Epithelial cell of prostate (primary cell): ENCODE measurements at places on chromosomes 16 and 17.
A peak's percentile ranks its signal among the peaks of the same experiment; 100 is the strongest.

DNA sequence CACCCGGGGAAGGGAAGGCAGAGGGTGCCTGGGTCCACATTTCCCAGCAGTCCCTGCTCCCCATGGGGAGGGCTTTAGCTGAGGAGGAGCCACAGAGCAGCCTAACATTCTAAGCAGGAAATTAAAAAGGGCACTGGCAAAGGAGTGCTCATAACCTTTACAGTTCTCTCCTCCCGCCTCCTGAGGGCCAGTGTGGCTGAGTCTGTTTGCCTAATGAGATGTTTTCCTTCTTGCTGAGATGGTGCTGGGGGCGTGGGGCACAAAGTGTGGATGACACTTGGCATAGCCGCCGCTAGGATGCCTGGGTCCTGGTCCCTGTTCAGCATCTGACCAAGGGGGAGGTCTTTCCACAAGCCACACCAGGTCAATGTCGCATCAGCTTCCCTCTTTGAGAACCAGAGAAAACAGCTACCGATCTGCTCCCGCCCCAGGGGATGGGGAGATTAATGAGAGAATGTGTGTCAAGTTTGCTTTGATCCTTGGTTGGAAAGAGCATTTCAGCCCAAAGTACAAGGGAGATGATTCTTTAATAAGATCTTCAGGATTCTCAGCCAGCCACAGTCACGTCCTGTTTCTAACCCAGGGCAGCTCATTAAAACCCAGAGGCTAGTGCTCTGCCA is 5.8 kb downstream of the KIF18B start:
- DNase-seq, result no peak

DNA sequence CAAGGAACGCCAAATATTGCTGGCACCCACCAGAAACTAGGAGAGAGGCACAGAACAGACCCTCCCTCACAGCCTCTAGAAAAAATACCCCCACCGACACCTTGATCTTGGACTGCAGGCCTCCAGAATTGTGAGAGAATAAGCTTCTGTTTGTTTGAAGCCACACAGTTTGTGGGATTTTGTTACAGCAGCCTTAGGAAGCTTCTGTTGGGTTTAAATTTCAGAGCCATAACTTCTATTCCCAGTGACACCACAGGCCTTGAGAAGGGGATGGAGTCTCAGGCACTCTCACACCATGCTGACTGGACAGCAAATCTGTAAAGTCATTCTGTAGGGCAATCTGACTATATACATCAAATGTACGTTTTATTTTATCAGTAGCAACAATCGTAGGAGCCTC is 38.6 kb downstream of the RNF112 start:
- no peak for DNase-seq

DNA sequence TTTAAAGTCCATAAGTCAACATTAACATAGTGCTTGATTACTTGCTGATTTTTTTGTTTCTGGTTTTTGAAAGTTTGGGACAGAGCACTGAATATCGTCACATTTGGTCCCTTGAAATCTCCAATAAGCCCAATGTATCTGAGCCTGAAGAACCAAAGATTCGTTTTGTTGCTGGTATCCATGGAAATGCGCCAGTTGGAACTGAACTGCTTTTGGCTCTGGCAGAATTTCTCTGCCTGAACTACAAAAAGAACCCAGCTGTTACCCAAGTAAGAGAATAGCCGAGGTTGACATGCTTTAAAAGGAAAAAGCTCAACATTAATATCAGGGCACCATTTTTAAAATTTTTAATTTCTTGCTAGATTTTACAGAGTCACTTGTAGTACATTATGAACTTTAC is 27.7 kb upstream of the GOSR1 start:
- DNase-seq, result no peak

- no peak for DNase-seq
Measured at GRCh38 chr16:84995663-84996062, 15.7 kb downstream of the ZDHHC7 start.

GRCh38 chr16:87723226-87723623 is 42.6 kb downstream of the KLHDC4 start:
- DNase-seq, result no peak

DNA sequence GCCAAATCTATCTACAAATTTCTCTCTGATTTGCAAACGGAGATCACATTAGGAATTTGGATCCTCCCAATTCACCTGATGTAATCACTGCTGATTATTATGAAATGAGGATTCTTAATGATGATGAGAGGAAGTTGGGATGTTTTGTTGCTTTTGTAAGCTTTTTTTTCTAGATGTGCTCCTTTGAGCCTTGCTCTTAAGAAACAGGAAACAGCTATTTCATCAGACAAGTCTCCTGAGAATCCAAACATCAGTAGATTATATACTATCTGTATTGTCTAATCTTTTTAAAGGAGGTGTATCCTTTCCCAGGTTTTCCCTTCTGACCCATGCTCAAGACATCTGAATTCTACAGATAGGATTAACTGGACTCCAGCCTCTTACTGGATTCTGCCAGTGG is 73.3 kb downstream of the KIF2B start:
- DNase-seq, result no peak

DNA sequence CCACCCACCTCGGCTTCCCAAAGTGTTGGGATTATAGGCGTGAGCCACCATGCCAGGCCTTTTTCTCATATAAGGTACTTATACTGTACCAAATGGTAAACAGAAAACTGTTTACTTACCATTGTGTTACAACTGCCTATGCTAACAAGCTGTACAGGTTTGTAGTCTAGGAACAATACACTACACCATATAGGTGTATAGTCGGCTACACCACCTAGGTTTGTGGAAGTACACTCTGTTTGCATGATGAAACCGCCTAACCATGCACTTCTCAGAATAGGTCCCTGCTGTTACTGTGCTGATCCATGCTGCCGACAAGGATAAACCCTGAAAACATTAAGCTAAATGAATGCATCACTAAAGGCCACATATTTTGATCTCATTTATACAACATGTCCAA is 18.9 kb downstream of the DNAJA2 start:
- no peak for DNase-seq

DNA sequence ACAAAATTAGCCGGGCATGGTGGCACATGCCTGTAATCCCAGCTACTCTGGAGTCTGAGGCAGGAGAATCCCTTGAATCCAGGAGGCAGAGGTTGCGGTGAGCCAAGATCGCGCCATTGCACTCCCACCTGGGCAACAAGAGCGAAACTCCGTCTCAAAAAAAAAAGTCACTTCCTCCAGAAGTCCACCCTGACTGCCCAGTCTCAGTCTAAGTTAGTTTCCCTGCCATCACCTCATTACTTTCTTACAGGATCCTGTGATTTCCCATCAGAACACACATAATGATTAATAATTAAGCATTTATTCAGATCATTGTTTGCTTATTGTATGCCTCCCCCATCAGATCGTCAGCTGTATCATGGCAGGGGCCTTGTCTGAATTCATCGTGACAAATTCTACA is 31.6 kb downstream of the ABCC3 start:
- DNase-seq, result no peak

GRCh38 chr16:74079232-74079586 is 217.4 kb upstream of the PSMD7 start:
- DNase-seq, result no peak

DNA sequence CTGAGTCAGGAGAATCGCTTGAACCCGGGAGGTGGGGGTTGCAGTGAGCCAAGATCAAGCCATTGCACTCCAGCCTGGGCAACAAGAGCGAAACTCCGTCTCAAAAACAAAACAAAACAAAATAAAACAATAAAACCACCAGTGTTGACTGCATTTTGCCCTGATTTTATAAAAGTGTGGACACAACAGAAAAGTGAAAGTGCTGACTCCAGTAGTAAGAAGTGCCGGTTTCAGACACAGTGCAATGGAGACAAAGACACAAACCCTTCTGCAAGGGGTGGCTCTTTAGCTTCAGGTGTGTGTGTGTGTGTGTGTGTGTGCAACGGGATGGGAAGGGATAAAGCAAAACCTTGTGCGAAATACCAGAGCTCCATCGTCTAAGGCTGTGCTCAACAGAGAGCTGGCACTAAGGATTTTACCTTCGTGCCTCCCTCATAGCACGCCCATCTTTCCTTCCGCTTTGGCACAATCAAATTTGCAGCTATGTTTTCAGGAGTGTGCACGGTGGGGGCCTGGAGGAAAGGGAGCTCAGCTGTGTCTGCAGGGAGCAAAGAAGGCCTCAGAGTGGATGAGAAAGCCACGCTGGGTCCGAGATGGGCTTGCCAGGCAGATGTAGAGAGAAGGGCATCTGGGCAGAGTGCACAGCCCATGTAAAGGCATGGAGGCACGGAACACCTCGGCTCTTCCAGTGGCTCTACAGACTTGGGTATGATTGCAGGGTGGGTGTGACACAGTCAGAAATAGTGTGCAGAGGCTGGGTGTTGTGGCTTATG is 15.5 kb downstream of the MXRA7 start:
- no peak for DNase-seq

DNA sequence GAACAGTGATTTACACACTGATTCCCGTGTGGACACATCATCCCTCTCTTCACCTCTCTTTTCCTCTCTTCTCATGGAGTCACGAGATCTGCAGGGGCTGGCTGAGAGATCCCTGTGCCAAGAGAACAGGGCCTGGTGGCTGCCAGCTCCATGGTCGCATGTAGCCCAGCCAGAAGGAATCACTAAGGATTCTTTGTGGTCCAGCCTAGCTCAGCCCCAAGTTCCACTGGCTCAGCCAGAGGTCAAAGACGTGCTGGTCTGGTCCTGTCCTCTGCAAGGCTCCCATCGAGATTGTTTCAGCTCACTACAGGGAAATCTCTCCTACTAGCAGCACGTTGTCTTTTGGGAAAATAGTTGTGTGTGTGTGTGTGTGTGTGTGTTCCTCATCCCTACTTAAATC is 66.4 kb downstream of the NDEL1 start:
- no peak for DNase-seq

DNA sequence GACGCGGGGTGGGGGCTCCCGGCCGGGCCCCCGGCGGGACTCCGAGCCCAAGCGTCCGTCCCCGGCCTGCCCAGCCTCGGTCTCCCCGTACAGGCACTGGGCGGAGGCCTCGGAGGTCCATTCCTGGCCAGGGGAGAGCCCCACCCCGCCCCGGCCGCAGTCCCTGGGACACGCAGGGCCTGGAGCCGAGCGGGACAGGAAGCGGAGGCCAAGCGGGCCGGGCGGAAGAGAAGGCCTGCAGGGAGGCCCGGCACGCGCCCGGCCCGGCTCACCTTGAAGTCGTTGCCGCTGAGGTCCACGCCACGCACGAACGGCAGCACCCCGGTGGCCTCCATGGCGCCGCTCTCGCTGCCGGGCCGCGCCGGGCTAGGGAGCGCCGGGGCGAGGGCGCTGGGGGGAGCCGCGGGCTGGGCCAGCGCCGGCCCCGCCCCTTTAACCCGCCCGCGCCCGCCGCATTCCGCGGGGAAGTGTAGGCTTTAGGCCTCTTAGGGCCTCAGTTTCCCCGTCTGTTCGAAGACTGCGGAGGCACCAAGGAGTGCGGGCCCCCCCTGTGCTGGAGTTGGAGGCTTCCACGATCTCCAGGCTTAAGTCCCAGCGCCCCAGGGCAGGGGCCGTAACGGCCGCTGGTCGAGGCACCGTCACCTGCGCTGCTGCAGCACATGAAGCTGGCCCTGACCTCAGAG is at the start of gene FLII:
TSS of gene FLII (minus strand) at position 383 of the 683 bp plus-strand sequence. CDS start at position 335, 48 bp downstream.
- no peak for DNase-seq

DNA sequence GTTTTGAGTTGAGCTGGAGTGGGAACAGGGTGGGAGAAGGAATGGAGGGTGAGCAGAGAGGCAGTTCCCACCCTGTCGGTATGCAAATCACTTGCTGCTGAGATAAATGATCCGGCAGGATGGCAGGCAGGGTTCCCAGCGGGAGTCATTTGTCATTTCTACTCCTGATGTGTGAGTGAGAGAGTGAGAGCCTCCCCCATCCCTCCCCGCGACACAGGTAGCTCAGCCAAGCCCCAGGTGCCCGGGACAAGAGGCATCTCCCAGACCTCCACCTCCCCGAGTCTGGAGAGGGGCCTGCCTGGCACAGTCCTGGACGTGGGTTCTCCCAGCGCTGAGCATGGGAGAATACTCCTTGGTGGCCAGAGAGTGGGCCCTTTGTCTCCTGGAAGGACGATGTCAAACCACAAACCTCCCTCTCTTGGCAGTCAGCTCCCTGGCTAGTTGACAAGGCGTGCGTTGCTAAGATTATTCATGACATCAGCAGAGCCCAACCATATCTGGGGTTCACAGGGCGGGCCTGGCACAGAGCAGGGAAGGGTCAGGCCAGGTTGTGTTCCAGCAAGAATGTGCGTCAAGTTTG is 33.7 kb upstream of the TNRC6C start:
- no peak for DNase-seq

DNA sequence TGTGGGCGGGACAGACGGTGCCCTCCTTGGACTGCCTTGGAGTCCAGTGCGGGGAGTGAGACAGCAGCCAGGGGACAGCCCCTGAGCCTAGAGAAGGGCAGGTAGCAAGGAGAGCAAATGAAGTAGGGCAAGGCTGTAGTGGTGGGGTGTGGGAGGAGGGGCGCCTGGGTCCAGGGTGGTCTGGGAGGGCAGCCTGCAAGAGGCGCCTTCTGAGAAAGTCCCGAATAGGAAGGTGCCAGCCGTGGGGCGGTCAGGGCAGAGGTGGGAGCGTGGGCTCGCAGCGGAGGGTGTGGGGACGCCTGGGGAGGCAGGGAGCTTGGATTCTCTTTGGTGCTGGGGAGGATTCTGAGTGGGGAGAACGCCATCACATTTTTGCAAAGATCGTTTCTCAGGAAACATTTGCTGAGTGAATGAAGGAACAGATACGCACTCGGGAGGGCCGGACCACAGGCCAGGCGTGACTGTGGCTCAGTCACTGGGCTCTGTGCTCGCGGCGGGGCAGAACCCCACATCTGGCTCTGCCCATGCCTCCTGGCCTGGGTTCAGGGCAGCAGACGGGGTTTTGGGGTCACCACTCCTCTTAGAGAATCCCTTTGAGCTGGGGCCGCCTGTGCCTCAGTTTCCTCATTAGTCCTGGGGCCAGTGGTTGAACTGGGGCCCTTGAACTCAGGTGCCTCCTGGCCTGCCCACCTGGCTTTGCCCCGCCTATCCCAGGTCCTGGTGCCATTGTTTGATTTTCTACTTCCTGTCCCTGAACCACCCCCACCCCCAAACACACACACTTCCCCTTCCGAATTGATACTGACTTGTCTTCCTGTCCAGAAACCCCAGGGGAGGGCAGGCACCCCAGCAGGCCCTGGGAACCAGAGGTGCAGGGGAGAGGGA is 4.2 kb downstream of the SNN start:
- no peak for DNase-seq

- peak; percentile 37 for DNase-seq
Measured at GRCh38 chr16:49121636-49122035, 160.0 kb downstream of the CBLN1 start.

DNA sequence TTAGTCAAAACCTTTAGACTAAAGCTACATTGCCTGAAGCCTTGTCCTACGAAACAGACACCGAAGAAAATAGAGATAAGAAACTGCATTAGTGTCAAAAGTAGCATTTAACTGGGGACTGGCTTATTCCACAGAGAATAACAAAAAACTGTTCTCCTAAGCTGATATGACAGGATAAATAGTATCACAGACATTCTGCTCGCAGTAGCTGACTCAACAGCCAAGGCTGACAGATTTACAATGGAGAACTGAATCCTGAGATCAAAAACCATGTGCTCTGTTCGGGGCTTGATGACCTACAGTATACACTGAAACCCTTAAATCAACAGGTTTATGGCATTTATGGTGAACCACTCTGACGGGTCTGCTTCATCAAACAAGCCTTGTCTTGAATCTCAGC is 25.5 kb downstream of the ADAMTS18 start:
- peak; percentile 57 for DNase-seq
